ENCODE measurements at places on chromosomes 2 and 18.
A peak's percentile ranks its signal among the peaks of the same experiment; 100 is the strongest.

DNA sequence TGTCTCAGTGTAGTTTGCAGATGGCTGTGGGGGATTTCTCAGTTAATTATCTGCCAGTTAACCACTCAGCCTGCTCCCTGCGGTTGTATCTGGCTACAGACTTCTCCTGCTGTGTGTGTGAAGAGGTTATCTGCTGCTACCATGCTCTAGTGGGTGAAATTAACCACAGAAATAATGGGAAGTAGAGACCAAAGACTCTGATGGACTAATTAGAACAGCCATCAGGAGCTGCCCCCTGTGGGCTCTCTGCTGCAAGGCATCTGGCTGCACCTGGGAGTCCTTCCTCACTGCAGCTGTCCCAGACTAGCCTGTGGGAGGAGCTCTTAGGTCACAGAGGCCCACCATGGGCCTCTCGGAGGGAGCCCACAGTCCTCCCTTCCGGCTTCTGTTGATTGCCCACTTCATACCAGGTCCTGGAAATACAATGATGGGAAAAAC is 66.6 kb downstream of the CTIF start:
- DNase-seq = peak; percentile 13

- DNase-seq = peak; percentile 56
Observed at GRCh38 chr18:76621782-76622495, 126.9 kb upstream of the ZNF516 start.

- DNase-seq = no peak
Observed at GRCh38 chr2:39919511-39920306, 140.7 kb upstream of the THUMPD2 start.

GRCh38 chr18:13218368-13218991 is at the start of gene LDLRAD4:
Gene LDLRAD4 (plus strand): TSS chr18:13218760.
- peak; percentile 22 for DNase-seq

- no peak for DNase-seq
Observed at GRCh38 chr2:135817951-135818350, 19.0 kb downstream of the LCT start.

GRCh38 chr2:112821142-112821541 is 15.4 kb downstream of the IL1B start:
- DNase-seq = peak; percentile 33

- DNase-seq = no peak
Observed at GRCh38 chr2:175577368-175577970, 396.0 kb upstream of the ATP5MC3 start.

DNA sequence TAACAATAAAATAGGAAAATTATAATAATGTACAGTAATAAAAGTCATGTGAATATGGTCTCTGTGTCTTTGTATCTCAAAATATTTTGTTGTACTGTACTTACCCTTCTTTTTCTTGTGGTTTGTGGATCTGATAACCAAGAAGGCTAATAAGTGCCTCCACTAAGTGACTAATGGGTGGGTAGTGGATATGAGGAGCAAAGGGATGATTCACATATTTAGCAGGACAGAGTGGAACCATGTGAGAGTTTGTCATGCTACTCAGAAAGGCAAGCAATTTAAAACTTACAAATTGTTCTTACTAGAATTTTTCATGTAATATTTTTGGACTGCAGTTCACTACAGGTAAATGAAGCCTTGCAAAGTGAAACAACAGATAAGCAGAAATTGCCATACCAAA is 1241.2 kb upstream of the CDH2 start:
- no peak for DNase-seq

DNA sequence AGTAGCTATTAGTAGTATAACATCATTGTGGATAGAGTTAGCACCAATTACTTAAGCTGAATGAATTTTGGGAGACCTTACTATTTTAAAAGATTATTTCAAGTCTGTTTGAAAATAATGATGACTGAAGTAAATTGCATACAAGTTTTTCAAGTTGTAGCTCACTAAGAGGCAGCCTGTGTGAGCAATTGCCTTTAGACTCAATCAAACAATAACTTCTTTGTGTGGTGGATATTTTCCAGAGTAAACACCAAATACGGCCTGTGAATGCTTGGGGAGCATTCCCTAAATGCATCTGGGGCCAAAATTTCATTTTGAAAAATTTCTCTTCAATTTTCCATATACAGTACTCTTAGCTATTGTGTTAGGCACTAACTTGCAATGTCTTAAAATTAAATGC is 7.9 kb downstream of the SERPINB12 start:
- DNase-seq = no peak

DNA sequence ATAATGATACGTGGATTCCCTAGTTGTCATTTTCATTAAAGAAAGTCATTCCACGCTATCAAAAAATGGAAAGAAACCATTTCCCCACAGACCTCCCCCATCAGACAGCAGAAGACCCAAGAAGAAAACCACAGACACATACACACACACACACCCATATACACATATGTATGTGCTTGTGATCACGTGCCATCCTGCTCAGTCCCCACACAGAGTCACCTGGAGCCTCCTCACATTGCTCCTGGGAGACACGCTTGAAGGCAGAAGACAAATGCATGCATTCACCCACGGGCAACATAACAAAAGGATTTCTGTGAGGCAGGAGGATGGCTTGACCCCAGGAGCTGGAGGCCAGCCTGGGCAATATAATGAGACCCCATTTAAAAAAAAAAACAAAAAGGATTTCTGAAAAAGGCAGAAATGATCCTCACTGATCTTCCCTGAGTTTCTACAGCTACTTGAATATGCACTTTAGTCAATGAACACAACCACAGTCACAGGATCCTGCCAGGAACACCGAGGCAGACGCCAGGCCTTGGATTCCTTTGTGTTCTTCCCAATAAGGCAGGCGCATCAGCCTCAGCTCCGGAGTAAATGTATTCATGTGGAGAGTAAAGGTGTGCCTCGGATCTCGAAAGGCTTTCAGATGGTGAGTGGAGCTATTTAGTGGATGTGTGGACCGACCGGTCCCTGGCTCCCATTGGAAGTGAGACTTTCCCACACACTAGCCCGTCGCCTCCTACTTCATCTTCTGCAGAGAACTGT is 21.0 kb downstream of the TGFBRAP1 start:
- no peak for DNase-seq

GRCh38 chr2:20594957-20595356 is 55.9 kb downstream of the HS1BP3 start:
- no peak for DNase-seq

GRCh38 chr2:148602885-148603561 is 41.5 kb upstream of the EPC2 start:
- DNase-seq = no peak

- DNase-seq = peak; percentile 99
Observed at GRCh38 chr2:215900203-215900611, 113.1 kb downstream of the MREG start.

DNA sequence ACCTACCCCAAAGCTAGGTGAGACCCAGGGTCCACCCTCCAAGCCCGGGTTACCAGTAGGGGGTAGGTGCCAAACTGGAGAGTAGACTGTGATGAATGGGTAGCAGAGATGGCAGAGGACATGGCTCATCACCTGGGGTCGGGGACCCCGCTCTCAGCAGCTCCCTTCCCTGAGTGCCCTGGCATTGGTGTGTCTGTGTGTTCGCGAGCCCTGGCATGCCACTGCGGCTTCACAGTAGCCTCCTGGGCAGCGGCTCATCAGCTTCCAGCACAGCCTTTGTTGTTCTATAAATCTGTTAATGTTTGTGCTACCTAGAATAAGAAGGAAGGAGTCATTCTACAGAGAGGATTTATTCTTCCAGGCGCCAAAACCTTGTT is 62.6 kb upstream of the ALPP start:
- DNase-seq = no peak

- no peak for DNase-seq
Observed at GRCh38 chr2:198753101-198753500, 704.6 kb downstream of the SATB2 start.

GRCh38 chr2:128282976-128283810 is 35.5 kb downstream of the HS6ST1 start:
- no peak for DNase-seq

- DNase-seq = no peak
Observed at GRCh38 chr2:33033606-33034081, 86.9 kb downstream of the LTBP1 start.

DNA sequence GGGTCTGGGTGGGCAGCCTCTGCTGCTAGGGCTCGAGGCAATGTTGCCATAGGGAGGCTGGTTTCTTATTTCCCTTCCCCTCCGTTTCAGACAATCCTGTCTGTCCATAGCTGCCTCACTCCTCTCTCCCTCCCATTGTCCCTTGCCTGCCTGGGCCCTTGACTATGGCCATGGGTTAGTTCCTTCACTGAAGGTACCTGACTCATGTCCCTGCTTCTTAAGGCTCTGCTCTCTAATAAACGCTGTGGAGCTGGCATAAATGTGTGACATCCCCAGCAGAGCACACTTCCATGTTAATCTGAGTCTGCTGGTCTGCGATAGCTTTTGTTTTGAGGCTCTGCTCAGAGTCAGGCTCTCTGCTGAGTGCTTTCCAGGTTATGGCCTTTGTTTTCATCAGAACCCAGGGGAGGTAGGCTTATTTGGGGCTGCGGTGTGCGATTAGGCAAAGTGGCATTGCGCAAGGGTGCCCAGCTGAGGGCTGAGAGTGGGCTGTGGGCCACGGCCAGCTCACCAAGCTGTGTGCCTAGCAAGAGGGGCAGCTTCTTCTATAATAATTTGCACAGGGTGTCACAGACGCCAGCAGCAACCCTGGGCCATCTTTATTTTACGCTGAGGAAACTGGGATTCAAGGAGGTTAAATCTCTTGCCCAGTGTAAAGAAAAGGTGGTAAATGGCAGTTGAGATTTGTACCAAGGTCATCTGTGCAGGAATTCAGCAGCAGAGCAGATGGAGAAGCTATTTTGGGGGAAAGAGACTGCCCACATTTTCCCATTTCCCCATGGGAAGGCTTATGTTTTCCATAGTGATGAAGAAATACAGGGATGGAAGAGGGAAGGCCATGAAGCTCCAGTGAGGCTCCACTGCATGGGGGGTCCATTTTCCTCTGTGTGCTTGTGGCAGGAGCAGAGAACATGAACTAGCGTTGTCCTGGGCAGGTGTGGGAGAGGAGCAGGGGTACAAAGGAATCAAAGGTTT is 25.6 kb downstream of the MRPL33 start:
- peak; percentile 11 for DNase-seq

GRCh38 chr2:8636721-8637636 is 44.9 kb upstream of the ID2 start:
- DNase-seq = no peak

DNA sequence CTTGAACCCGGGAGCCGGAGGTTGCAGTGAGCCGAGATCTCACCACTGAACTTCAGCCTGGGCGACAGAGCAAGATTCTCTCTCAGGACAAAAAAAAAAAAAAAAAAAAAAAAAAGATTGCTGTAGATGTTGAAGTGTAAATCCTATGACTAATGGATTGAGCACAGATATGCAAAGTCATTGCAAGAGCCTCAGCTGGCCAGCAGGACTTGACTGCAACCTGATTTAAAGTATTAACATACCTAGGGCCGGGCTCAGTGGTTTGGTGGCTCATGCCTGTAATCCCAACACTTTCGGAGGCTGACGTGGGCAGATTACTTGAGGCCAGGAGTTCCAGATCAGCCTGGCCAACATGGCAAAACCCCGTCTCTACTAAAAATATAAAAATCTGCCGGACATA is 103.4 kb upstream of the MSH2 start:
- peak; percentile 83 for DNase-seq

DNA sequence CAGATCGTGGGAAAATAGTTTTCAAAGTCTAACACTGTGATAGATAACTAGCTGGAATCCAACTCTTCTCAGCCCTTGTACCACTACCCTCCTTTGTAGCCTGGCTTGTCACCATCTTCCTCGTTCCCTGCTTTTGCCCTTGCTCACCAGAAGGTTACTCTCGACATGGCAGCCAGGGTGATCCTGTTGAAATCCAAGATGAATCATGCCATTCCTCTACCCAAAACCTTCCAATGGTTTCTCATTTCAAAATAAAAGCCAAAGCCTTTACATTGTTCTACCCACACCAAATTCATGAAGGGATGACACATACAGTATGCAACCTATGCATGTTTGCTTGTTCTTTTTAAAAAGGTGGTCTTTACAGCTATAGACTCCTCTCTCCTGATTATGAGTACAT is 45.7 kb downstream of the STAT4 start:
- peak; percentile 30 for DNase-seq

- DNase-seq = no peak
Observed at GRCh38 chr2:150374492-150374891, 113.0 kb downstream of the RND3 start.

DNA sequence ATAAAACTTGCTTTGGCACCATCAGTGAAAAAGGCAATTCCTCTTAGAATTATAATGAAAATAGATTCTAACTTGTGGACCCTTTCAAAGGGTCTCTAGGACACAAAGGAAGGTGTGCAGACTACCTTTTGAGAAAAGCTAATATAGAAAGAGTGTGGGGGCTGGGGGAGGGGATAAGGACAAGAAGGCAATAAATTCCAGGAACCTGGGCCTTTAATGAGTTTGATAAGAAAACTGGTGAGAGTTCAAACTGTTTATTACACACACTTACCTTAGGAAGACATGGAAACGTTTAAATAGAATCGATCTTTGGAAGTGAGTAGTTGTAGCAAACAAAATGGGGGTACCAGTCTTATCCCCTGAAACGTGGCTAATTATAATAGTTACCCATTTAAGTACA is 39.6 kb upstream of the PGAP1 start:
- no peak for DNase-seq

GRCh38 chr2:64331849-64332699 is 121.9 kb upstream of the LGALSL start:
- DNase-seq = no peak
